ENCODE measurements at places on chromosomes 11 and 22. TPM values are rescaled to one million over a fixed set of nuclear protein-coding genes. Genes with fewer than 3 reads are reported as not detected.

Gene APOA4
- not detected for total RNA-seq

Gene RIC3
- total RNA-seq = 11.1 TPM

Gene CHADL
- total RNA-seq = 22.6 TPM

Gene OR5P2
- not detected for total RNA-seq

Gene KCTD14
- total RNA-seq = not detected

Gene SCGB1C1
- not detected for total RNA-seq

Gene CCDC87
- total RNA-seq = 0.24 TPM

Gene PNPLA5
- total RNA-seq = not detected

Gene MUC6
- not detected for total RNA-seq

Gene SLC25A18
- total RNA-seq = 2.5 TPM

Gene OR6T1
- total RNA-seq = not detected

Gene MUC2
- total RNA-seq = not detected

Gene APIP
- 22.7 TPM for total RNA-seq

Gene TNNI2
- not detected for total RNA-seq

Gene PATE1
- total RNA-seq = not detected

Gene TBCEL
- 21.1 TPM for total RNA-seq

Gene AIP
- 50.6 TPM for total RNA-seq

Gene MUC5AC
- not detected for total RNA-seq

Gene KRTAP5-9
- not detected for total RNA-seq

Gene ARHGEF12
- 81.7 TPM for total RNA-seq

Gene TMEM132A
- 6.5 TPM for total RNA-seq

Gene UBQLN3
- not detected for total RNA-seq

Gene DTX4
- 1.7 TPM for total RNA-seq

Gene MRGPRX4
- not detected for total RNA-seq

Gene STARD10
- total RNA-seq = 117 TPM

Gene OR5AL1
- not detected for total RNA-seq

Gene NAP1L4
- 154 TPM for total RNA-seq

Gene DDIAS
- total RNA-seq = 0.89 TPM

Gene AMOTL1
- total RNA-seq = 45.5 TPM

Gene C11orf97
- total RNA-seq = not detected

Gene TENM4
- 0.81 TPM for total RNA-seq

Gene ZDHHC5
- 43.7 TPM for total RNA-seq

Gene OR5T3
- not detected for total RNA-seq

Gene LARGE2
- not detected for total RNA-seq

Gene SAA4
- not detected for total RNA-seq

Gene TRIM49
- not detected for total RNA-seq

Gene EXPH5
- total RNA-seq = 2.5 TPM

Gene SLC6A5
- not detected for total RNA-seq

Gene OR52A1
- total RNA-seq = not detected

Gene PARVA
- total RNA-seq = 61.2 TPM

Gene OR8B12
- total RNA-seq = not detected

Gene TSSK2
- not detected for total RNA-seq

Gene MCAM
- total RNA-seq = 41.9 TPM

Gene DCUN1D5
- total RNA-seq = 24.0 TPM

Gene MRPL17
- 46.5 TPM for total RNA-seq

Gene TRIM48
- total RNA-seq = not detected

Gene MMP3
- total RNA-seq = not detected

Gene NKAPD1
- 6.5 TPM for total RNA-seq

Gene IGSF9B
- total RNA-seq = 38.9 TPM

Gene RPL3
- 300 TPM for total RNA-seq

Gene MYBPC3
- total RNA-seq = 2,568 TPM

Gene KCNJ4
- 16.6 TPM for total RNA-seq

Gene KDM4D
- 0.40 TPM for total RNA-seq

Gene PRR33
- 5.8 TPM for total RNA-seq

Gene C11orf87
- total RNA-seq = 0.03 TPM

Gene SMTNL1
- not detected for total RNA-seq

Gene SCGB2A2
- not detected for total RNA-seq

Gene TIMP3
- 266 TPM for total RNA-seq

Gene MEI1
- total RNA-seq = not detected
